ENCODE measurements at places on chromosomes 2 and 18.

DNA sequence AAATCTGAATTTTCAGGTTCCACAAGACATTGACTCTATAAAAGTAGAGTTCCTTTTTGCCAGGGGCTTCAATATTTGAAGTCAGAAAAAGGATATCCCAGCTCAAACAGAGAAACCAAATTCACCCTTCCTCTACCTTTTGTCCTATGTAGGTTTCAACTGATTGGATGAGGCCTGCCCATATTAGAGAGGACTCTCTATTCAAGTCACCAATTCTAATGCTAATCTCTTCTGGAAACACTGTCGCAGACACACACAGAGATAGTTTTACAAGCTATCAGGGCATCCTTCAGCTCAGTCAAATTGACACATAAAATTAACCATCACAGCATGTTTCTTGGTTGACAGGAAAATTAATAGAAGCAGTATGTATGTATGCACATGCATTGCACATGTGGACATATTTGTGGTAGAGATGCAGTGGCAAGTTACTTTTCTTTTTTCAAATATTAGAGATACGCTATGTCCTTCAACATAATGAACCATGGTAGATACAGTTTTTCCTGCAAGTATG lies 207.1 kb downstream of the RAD51AP2 start:
- no peak for DNase-seq

DNA sequence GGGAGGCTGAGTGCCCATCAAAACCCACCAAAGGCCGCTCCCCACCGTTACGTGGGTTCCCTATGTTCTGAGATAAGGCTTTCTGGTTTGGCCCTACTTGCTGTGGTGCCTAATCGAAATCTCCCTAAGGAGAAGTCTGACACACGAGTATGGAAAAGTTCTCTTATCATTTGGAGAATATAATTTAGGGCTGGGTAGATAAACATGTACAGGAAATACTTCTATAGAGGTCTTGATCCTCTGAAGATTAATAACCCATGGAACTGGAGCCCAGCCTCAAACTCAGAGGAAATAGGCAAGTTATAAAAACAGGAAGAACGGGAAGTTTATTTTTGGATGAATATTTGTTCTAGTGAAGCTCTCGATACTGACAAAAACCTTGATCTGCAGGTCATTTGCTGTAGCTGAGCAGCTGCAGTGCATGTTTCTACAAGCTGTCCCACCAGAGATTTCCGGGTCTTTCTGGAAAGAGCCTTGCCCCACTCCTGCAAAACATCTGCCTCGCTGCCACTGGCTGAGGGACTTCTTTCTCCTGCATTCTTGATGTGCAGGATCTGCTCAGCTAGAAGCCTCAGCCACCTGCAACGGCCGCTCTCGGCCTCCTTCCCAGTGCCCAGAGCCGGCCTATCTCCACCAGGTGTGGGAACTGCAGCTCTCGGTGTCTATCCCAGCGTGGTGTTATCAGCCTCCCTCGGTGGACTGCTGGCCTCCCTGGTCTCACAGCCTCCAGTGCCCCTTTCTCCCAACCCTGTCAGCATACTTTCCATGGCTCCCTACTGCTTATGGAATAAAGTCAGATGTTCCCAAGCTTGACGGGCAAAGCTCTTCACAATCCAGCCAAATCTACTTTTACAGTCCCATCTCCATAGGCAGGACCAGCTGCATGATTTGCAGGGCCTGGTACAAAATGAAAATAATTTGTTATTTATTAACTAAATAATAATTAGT lies 48.6 kb downstream of the SPRED2 start:
- no peak for DNase-seq

DNA sequence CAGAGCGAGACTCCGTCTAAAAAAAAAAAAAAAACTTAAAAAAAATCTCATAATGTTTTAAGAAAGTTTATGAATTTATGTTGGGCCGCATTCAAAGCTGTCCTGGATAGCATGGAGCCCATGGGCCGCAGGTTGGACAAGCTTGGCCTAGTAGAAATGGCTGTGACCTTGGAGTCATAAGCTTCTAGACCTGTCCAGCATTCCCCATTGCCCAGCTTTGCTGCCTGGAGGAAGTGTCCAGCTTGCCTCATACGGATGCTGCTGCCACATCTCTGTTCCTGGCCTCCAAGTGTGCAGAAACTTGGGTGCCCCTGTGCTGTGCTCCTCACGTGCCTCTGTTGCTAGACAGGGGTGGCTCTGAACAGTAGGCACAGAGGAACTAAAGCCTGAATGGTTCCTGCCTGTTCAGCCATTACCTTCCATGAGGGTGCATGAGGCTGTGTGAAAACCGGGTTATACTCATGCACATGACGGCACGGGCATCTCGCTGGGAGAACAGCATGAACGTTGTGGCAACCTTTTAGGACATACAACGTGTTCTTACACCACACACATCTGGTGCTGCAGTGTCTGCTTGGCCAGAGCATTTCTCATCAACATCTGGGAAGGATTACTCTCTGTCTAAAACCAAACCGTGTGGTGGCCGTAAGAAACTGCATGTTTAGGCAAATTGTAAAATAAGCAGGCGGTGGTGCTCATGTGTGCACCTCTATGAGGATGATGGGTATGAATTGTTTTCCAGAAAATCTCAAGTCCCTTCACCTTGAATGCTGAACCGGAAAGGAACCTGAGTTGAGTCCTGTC lies 38.2 kb downstream of the FHOD3 start:
- DNase-seq, result no peak

DNA sequence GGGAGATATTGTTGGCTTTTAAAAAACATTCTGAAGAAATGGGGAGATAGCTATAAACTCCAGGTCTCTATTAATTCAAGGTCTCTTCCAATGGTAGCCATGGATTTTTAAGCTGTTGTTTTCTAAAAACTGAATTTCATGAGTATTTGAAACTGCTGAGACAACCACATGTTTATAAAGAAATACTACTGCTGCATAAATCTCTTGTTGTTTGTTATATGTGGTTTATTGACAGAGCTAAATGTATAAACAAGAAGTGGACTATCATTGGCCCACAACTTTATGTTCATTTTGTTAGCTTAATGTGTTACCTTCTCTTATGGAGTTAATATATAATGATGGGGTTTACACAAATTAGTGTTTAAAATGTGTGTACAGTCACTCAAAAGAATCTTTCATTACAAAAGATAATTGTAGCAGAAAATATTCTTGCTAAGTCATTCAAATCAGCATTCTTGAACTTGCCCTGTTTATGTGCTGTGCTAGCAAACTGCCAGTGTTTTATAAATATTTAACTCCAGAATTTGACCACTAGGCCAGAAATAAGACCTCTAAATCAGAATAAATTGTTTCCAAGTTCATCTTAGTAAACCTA lies 242.1 kb downstream of the TMX3 start:
- no peak for DNase-seq

DNA sequence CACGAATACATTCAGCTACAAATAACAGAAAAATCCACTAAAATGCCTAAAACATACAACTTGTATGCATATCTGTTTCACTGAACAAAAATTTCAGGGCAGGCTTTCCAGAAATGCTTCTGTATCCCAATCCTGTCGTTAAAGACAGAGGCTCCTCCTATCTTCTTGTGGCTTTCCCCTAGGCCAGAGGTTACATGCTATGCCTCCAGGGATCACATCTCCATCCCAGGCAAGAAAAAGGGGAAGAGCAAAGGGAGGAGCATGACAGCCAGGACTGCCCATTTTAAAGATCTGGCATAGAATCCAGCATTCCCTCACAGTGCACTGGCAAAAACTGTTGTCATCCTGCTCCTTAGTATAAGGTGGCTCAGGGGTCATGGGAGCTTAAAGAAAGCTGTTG lies 268.7 kb upstream of the SETBP1 start:
- DNase-seq, result no peak

- peak; percentile 60 for DNase-seq
Observed at GRCh38 chr2:70070542-70071268, 16.6 kb upstream of the PCBP1 start.

- DNase-seq, result no peak
Observed at GRCh38 chr2:126795656-126796055, 103.0 kb upstream of the TEX51 start.

DNA sequence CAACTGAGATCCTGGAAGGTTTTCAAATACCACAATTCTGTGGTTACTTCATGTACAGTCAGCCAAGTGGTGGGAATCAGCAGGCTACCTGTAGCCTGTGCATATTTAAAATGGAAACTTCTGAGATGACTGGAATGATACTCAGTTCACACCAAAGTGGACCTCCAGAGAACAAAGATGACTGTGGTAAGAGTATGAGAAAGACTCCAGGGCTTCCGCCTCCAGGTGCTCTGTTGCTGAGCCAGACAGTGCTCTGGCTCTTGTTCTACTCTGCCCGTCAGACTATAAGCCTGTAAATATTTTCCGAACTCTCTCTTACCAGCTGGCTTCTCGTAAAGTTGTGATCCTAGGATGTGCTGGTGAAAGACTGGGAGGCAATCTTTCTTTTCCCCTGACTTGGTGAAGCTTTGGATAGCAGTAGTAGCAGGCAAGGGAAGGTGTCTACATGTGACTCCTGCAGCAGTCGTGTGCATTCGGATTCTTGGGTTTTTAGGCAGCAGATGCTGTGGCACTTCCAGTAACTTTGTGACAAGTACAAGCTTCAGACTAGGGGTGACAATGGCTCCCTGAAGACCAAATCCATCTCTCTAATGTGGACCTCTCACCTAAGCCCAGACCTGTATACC lies 23.1 kb downstream of the ST3GAL5 start:
- DNase-seq, result no peak

- DNase-seq, result no peak
Observed at GRCh38 chr2:113962692-113963480, 73.0 kb downstream of the ACTR3 start.
